ENCODE measurements at places on chromosomes 11 and 22.

DNA sequence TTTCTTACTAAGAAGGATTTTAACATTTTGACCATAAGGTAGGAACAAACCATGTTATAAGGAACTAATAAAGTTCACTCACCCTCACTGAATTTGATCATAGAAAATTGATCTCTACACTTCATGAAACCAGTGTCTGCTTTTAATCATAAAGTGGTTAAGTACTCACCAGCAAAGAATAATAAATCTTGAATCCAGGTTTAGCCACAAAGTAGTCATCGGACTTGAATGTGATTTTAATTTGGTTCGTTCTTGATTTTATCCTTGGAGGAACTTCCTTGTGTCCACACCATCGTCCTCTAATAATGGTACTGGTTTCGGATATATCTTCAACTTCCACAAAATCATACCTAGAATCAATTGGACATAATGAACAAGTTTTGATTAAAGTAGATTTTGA, 40.5 kb upstream of the DDI1 start:
- no peak for DNase-seq

DNA sequence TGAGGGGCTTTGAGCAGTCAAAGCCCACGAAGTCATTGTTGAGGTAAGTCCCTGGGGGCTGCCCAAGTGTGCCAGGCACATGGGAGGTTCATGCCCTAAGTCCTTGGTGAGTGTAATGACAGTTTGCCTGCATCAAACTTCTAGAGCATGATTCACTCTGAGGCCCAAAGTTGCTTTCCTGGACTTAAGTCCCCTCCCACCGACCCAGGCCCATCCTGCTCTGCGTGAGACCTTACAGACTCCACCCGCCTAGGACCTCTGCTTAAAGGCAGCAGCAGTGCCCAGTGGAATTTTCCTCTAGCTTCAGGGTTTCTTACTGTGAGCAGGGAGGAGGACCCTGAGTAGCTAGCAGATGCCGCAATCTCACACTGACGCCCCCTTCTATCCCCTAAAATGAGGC, 5.7 kb upstream of the PVALB start:
- no peak for DNase-seq

DNA sequence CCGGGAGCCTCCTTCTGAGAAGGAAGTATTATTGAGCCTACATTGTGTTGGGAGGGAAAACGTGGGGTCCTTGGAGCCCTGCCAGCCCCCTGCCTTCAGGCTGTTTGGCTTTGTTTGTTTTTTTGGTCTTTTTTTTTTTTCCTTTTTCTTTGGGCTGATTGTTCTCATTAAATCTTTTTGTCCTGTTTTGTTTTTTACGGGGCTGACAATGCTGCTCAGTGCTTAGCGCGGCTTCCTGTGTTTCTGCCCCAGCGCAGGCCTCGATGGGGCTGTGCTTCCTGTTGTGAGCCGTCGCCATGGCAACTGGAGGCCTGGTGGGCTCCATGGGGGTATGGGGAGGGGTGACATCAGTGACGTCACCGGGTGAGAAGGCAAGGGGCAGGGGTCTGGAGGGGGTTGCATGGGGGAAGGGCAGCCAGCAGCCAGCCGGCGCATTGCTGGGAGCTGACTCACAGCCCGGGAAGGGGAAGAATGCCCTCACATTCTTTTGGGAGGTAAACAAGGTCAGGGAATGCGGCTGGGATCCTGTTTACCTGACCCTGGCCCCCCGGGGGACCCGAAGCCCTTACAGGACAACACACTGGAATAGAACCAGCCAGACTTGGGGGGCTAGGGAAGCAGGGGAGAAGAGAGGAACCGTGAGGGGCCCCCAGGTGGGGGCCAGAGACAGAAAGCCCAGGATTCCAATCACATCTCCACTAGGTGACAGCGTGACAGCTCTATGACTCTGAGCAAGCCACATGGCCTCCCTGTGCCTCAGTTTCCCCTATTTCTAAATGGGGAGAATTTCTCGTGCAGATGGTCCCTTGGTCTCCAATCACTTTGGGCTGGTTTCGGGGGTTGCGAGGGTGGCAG, 22.2 kb upstream of the CBX7 start:
- peak; percentile 61 for DNase-seq

DNA sequence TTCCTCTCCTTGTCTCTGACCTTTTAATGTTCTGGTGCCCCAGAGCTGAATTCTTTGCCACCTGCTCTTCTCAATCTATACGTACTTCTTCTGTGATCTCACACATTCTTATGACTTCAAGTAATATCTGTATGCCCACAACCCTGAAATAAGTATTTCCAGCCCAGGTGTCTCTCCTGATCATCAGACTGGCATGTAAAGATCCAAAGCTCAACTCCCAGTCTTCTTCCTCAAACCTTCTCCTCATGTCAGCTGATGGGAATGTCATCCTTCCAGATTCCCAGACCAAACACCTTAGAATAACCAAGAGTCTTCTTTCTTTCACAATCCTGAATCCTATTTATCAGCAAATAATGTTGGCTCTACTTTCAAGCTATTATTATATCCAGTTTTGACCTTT, 9.3 kb downstream of the MS4A3 start:
- no peak for DNase-seq

DNA sequence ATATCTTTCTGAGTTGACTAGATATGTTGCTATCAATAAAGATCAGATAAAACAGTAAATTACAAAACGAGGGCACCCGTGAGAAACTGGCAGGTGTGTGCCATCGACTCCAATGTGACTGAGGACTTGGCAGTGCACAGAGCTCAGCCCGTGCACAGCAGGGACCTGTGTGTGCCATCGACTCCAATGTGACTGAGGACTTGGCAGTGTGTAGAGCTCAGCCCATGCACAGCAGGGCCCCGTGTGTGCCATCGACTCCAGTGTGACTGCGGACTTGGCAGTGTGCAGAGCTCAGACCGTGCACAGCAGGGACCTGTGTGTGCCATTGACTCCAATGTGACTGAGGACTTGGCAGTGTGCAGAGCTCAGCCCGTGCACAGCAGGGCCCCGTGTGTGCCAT, 347.2 kb upstream of the B3GAT1 start:
- DNase-seq: no peak

DNA sequence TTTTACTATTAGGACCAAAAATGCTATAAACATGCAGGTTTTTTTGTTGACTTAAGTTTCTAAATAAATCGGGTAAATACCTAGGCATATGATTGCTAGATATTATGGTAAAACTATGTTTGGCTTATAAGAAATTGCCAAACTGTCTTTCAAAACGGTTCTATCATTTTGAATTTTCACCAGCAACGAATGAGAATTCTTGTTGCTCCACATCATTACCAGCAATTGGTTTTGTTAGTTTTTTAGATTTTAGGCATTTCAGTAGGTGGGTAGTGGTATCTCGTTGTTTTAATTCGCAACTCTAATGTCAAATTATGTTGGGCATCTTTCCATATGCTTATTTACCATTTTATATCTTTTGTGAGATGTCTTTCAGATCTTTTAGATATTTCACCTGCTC, 510.2 kb downstream of the JRKL start:
- DNase-seq: no peak

GRCh38 chr11:67505605-67506396, 638 bp upstream of the PITPNM1 start:
- peak; percentile 62 for DNase-seq

DNA sequence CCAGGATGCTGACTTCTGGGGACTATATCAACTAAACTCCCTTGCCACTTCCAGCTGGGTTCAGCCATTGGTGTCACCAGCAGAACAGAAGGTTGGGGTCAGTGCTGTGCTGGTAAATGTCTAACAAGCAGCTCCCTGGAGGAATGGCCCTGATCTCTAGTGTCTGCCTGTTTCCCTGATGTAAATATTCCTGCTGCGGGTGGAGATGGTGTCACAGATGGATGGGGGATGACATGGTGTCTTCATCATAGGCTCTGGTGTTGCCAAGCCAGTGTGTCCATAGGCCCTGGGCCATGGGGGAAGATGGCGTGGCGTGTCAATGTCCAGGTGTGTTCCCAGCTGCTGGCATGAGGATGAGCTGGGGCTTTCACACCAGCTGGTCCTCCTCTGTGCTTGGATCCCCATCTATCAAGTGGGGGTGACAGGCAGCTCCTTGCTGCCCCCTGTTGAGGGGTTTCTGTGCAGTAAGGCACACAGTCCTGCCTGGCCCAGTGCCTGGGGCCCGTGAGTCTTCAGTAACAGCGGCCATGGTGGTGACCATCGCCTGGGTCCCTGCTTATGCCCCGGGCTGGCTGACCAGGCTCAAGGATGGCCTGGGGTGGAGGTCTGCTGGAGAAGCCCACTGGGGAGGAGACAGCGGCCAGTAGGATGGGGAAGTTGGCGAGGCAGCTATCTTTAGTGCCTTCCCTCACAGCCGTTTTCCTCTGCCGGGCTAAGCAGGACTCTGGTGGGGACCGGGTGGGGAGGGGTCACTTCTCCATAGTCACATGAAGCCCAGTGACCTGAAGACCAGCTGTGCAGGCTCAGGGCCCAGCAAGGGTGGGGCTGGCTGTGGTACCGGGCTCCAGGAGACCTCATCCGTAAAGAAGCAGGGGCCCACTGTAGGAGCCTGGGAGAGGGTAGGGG, 12.7 kb downstream of the RPL3 start:
- DNase-seq: no peak

DNA sequence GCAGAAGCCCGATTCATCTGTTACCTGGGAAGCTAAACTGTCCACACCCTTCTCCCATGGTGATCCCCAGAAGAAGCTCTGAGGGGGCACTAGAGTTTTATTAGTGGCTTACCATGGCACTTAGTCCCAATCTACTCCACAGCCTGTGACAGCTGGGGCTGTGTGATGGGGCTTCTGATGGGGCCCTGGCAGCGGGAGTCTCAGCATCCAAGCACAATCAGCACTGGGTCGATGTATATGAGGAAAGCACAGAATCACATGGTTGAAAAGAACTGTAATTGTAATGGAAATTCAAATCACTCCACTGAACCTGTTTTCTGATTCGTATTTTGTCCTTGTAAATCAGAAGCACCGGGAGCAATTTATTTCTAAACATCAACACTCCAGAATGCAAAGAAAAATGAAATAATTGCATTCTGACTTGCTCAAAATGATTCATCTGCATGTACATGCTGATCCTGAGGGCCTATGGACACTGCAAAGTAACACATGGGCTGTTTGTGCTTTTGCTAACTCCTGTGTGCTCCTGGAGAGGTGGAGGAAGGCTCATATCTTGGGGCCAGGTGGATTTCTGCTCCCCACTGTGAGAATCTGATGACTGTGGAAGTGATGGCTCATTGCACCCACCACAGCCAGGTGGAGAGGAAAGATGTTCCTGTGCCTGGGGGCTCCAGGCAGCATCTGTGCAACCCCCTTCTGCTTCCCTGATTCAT, 203.0 kb downstream of the KIRREL3 start:
- DNase-seq: no peak

All from brain pericyte (primary cell).